HuH-7 (cell line): ENCODE measurements at places on chromosomes 12 and 14.

DNA sequence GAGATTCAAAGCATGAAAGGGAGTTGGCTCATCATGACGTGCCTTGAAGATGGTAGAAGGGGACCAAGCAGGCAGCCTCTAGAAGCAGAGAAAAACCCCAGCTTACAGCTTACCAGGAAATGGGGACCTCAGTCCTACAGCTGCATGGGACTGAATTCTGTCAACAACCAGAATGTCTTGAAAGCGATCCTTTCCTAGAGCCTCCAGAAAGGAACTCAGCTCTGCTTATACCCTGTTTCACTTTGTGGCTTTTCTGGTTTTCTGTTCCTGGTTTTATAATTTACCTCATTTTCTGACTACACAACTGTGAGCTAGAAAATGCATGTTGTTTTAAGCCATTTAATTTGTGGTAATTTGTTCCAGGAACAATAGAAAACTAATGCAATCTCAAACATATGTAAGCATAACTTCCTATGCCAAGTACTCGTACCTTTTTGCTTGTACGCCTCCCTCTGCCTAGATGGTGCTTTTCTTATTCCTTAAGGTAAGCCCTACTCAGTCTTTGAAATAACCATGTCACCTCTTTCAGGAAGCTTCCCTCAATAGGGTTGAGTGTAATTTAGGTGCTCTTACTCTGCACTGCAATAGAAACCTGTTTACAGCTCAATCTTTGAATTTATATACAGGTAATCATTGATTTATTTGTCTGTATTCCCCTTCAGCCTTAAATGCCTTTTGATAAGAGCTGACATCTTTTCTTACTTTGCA is 348.8 kb downstream of the TMEM117 start:
- DNase-seq, result no peak

- DNase-seq, result no peak
These were observed 98.6 kb downstream of the SCARB1 start for GRCh38 chr12:124764870-124765580.

- DNase-seq, result no peak
These were observed 42.2 kb downstream of the ZCRB1 start for GRCh38 chr12:42283739-42284138.

DNA sequence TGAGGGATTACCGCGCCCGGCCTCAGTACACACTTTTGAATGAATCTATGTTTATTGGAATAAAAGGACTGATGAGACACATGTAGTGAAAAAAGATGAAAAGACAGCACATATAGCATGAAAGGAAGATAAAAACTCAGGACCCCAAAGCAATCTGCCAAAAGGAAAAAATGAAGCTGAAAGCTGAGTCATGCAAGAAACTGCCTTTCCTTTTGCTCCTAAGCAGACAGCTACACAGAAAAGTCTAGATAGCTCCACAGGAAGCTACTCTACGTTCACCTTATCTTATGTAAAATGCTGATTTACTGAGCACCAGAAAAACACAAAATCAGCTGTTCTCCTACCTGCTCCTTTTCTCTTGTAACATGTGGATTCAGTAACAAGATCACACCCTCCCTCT is 128.4 kb downstream of the NTF3 start:
- no peak for DNase-seq

DNA sequence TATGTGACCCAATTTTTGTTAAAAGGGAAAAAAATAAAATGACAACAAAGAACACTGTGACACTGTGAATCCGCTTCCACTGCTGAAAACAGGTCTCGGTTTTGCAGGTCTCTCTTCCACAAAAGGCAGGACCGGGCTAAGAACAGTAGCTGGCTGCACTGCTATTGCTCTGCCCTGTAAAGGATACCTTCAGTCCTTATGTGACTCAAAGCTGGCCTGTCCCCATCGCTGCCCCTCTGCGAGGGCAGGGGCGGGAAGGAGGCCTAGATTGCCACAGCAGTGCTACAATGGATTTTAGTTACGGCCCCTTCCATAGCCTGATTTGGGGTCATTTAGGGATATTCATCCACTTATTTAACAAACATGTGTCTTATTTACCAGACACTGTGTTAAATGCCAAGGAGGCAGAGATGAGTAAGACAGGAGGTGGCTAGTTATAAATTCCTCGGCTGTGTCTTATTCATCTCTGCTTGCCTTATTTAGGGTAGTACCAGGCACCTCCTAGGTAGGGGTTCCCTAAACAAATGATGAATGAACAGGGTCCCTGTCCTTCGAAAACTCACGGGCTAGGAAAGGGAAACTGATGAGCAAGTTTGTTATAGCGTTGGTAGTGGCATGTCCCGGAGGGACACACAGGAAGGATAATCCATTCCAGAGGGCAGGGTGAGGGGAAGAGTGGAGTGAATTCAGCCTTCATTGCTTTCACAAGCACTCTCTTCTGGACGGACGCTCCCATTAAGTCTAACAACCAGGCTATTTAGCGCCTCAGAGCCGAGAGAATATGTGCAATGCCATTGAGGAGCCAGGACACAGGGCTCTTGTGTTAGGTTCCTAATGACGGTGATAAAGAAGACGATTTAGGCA is 73.3 kb downstream of the EID3 start:
- no peak for DNase-seq

DNA sequence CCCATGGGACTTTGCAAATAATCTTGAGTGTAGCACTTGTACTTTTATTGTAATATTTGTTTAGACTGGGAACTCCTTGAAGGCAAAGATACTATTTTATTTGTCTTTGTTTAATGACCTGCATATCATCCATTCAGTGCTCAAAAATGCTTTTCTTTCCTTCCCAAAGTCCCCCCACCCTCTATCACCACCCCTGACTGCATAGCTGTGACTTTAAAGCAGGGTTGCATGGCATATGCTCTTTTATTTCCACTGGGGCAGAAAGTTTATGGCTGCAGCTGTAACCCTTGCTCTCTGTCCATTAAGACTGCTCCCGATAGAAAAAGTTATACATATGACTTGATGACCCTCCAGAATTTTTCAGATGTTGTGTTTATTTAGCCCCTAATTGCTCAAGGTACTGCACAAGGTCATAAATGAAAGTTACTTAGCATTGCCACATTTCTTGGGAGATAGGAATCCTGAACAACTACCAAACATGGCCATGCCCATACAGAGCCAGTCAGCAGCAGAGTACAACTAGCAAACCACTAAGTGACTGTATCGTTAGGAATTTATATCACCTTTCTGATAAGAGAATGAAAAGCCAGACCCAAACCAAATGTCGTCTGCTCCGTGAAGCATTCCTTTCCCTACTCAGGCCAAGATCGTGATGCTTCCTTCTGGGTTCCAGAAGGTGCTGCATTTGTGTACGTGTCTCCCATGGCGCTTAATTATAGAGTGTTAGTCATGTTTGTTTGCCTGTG is 114.3 kb downstream of the DIP2B start:
- peak; percentile 33 for DNase-seq

DNA sequence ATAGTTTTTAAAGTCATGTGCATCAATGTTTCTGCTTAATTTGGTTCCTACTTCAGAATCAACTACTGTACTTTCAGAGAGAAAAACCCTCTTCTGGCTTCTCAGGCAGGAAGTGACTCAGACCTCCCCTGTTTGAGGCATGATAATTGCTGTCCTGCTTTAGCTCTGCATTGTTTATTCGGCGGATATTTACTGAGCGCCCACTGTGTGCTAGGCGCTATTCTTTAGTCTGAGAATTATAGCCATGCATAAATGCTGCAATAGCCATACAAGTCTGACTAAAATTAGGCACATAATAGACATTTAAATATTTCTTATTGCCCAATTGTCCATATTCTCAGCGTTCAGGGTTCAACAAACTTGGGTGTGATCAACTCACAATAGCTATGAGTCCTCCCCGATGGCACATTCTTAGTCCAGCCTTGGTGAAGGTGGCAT is 6.1 kb upstream of the AMIGO2 start:
- no peak for DNase-seq

- no peak for DNase-seq
These were observed 750.2 kb downstream of the TMEM121 start for GRCh38 chr14:106276326-106277267.

GRCh38 chr14:31391977-31392503 is 28.3 kb downstream of the HEATR5A start:
- no peak for DNase-seq

GRCh38 chr14:50823762-50824636 is 7.0 kb downstream of the NIN start:
- no peak for DNase-seq

- DNase-seq, result no peak
These were observed 3.7 kb upstream of the KRT3 start for GRCh38 chr12:52799505-52800211.

DNA sequence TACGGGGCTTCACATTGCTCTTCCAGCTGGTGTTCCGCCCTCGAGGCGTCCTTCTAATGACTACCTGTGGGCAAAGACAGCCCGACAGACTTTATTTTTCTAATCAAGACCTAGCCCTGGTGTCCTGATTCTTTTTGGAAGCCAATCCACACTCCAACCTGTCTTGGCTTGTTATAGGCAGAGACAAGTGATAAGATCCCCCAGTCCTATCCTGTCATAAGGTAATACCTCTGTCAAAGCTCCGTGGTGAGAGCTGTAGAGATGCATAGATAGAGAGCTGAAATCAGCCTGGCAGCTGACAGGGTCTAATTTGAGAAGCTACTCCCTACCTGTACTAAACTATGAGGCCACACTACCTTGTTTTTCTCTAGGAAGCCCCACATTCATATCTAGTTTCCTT is 11.5 kb upstream of the WNK1 start:
- no peak for DNase-seq

GRCh38 chr12:110585231-110585799 is 2.2 kb upstream of the PPTC7 start:
- no peak for DNase-seq

DNA sequence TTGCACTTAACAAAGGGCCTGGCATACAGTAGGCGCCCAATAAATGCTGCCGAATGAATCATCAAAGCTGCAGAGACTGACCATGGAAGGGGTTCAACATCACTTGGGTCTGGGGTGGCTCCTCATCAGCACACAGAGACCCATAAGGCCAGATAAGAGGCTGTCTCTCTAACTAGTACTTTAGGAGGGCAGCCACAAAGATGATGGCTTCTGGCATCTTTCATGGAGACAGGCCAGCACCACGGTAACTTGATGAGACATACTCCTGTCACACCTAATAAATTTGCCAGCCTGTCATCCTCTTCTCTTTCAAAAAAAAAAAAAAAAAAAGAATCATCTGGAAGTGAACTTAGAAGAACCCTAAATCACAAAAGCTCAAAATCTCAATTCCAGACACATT is 3.4 kb downstream of the PRIMA1 start:
- DNase-seq, result no peak

- DNase-seq, result peak; percentile 41
These were observed 752 bp downstream of the PRICKLE1 start for GRCh38 chr12:42588524-42589464.

DNA sequence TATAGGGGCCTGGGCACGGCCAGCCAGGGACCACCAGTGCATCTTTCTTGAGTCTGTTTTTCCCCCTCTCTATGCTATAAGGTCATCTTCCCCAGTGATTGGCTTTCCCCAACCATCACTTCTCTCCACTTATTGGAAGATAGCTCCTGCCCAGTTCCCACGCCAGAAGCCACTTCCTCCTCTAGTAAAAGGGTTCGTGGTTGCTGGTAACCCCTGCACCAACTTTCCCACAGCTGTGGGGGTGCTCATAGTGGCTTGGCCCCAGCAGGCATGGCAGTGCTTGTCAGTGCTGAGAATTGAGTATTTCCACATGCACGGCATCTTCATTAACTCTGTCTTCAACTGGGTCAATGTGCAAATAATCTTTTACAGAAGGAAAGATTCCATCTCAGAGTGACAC is 215.4 kb downstream of the FOXN3 start:
- DNase-seq, result no peak

DNA sequence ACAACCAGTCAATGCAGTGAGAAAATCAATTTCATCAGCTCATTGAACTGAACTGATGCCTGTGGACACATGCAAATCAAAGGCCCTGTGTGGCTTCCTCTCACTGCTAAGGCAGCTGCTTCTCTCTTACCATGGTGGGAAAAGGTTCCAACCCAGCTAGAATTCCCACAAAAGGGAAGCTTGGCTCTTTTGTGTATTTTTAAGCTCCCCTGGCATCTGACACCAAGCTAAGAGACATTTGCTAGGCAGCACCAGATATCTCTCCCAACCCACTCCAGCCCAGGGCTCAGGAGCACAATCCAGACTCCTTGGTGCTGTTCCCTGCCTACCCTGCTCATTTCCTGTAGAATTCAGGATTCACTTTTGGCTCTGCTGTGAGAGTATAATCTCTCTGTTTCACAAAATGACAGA is 129.6 kb downstream of the GXYLT1 start:
- DNase-seq, result no peak

DNA sequence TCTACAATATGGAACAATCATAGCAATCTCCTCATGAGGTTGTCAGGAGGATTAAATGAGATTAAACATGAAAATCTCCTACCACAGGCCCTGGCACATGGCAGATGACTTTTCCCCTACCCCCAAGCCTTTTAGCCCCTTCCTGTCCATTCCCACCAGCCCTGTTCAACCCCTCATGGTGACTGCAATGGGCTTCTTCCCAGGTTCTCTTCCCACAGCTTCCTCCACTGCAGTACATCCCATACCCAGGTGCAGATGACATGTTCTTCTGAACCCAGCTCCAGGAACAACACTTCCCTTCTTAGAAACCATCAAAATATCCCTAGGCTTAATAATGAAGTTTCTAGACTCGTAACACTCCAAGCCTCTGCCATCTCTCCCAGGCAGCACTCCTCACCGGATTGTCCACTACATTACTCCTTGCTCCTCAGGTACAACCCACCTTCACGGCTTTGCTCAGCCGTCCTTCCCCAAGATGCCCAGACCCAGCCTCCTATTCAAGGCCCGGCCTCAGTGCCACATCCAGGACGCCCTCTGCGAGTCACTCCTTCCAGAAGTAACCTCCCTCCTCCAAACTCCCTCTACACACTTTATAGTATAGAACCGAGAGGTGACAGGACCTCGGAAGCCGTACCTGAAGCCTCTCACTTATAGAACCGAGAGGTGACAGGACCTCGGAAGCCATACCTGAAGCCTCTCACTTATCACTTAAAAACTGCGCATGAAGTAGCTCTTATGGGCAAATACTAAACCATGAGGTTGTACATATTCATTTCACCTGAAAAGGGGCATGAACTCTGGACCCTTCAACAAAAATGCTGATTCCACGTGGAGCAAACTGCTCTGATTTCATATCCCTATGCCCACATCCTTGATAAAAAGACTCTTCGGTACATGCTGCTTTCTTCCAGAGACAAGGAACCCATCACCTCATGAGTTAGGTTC is 1.5 kb downstream of the CRACR2A start:
- no peak for DNase-seq

- no peak for DNase-seq
These were observed 21.4 kb downstream of the ZFC3H1 start for GRCh38 chr12:71642264-71642663.

GRCh38 chr14:52069307-52070050 is 620 bp upstream of the NID2 start:
- DNase-seq, result no peak

GRCh38 chr14:99274346-99275221 is 2.6 kb upstream of the BCL11B start:
- peak; percentile 73 for DNase-seq

GRCh38 chr14:61421212-61421923 is 100.0 kb downstream of the PRKCH start:
- DNase-seq, result no peak

- no peak for DNase-seq
These were observed 64.7 kb upstream of the PTCSC3 start for GRCh38 chr14:36241183-36241582.
